ENCODE measurements at places on chromosomes 16 and 17.

DNA sequence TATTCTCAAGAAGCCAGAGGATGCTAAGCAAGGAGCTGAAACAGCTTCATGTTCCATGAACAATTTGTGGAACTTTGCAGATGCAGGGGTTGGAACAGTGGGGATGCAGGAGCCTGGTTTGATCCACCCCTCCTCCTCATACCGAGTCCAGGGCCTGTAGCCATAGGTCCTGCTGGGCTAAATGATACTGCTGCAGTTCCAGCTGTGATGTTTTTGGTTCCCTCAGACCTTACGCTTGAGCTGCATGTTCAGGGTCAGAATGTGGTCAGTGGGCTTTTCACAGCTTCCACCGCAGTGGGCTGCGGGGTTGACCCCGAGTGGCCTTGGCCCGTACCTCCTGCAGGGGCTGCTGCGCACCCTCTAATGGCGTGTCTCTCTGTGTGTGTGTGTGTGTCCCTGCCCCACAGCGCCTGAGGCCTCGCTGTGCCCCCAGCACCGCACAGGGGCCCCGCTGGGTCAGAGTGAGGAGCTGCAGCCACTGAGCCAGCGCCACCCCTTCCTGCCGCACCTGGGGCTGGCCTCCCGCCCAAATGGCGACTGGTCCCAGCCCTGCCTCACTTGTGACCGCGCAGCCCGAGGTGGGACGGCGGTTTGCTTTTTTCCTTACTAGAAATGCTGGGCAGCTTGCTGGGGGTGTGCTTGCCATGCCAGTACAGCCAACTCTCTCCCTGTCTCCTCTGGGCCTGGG lies 48.2 kb downstream of the EPN2 start:
- no peak for DNase-seq

- no peak for DNase-seq
Measured at GRCh38 chr16:53534206-53534605, 31.2 kb upstream of the AKTIP start.

DNA sequence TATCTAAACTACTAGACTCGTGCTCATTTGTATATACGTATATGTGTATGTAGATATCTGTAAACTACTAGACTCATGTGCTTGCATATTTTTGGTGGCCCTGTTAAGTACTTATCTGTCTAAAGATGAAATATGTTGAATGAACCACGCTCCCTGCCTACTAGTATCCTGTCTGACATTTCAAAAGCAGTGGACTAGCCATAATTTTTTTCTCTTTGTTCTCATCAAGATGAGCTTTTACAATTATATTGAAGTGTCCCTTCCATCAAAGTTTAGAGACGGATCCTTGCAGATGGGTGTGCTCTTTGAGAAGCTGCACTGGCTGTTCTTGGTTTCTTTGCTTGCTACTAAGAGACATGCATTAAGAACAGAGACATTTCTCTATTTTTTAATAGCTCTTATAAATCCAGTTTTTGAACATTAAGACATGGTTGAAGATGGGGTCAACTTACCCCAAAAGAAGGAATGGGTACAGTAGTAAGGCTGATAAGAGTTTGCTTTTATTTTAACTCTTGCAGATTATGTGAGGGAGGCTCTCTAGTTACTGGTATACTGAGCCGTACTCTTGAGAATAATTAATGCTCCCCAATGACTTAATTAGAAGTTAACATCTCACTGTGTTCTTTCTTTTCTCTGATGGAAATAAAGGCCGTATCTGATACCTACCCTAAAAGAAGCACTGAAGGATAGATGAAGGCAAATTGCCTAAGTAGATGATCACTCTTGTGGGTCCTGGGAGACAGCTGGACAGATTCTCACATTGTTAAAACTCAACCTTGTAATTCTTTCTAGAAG lies 3.4 kb downstream of the CNTNAP4 start:
- no peak for DNase-seq

DNA sequence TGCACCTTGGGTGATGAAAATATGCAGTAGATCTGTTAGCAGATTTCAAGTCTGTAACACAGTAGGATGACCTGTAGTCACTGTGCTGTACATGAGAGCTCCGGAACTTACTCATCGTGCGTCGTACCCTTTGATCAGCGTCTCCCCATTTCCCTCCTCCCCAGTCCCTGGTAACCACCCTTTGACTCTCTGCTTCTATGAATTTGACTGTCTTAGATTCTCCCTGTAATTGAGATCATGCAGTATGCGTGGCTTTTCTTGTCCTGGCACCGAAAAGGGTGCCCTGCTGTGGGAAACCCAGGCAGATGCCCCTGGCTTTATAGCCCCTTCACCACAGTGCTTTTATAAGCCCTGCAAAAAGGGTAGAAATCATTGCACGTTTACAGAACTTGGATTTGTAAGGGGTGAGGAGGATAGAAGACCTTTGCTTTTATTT lies 20.5 kb downstream of the CLEC16A start:
- no peak for DNase-seq

DNA sequence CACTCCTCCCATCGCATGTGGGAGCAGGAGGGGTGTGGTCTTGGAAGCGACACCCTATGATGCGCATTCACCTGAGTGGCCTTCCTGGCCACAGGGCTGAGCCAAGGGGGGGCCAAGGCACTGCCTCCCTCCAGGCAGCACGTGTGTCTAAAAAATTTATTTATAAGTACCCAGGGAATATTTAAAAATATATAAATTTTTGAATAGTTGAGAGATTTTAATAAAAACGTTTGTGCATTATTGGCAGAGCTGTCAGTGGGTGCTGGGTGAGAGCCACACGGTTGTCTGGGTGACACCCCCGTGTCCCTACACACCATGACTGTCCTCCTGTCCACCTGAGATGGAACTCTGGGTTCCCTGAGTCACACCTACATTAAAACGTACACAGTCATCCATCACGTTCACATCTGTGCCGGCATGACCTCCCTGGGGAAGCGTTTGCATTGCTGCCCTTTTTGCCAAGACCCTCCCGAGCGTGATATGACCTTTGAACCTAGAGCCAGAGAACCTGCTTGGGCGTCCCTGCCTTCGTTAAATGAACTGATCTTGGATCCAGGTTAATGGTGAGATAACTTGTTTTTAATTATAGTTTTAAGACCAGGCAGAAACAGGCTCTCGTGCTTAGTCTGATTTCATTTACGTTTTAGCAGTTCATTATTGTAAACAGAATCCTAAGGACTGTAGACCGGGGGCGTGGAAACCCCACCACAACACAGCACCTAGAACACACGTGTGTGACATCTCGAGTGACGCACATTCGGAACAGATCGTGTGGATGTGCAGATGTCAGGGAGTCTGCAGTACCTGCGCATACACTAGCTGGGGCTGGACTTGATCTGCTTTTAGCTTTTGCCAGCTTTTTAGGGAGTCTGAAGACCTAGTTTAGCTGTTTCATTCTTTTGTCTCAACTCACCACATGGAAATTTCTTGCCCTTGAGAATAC lies 192.8 kb upstream of the CHMP6 start:
- DNase-seq, result no peak

- DNase-seq, result no peak
Measured at GRCh38 chr16:29756654-29757053, 10.9 kb upstream of the C16orf54 start.

DNA sequence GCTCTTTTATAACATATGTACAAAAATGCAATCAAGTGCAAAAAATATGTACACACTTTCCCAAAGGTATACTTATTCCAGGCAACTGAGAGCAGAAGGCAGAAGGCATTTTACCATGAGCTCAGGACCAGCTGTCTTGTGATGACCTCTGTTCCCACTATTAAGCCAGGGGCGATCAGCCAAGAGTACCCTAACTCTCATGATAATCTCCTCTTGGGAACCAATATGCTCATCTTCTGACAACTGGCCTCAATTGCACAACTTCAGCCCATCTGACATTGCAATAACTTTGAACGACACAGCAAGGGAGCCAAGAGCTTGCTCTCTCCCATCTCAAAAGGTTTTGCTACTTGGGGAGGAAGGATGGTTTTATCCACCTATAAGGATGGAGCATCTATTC lies 471.9 kb downstream of the HS3ST3B1 start:
- DNase-seq, result no peak

DNA sequence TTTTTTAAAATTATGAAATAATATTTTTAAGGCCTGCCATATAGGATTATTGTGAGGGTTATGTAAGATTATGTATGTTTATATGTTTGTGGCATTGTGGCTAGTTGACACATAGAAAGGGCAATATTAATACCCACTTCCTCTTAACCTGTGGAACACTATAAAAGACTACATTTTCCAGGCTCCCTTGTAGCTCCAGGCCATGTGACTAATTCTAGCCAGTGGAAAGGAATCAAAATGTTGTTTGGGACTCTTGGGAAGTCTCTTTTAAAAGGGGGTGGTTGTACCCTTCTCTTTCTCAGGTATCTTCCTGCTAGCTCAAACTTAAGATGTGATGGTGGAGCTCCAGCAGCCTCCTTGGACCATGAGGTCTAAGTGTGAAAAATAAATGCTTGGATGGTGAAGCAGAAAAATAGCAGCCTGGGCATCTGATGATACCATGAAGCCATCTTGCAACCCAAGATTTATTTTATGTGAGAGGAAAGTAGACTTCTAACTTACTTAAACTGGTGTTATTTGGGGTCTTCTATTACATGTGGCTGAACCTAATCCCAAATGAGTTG lies 39.2 kb downstream of the TEKT5 start:
- DNase-seq, result no peak

DNA sequence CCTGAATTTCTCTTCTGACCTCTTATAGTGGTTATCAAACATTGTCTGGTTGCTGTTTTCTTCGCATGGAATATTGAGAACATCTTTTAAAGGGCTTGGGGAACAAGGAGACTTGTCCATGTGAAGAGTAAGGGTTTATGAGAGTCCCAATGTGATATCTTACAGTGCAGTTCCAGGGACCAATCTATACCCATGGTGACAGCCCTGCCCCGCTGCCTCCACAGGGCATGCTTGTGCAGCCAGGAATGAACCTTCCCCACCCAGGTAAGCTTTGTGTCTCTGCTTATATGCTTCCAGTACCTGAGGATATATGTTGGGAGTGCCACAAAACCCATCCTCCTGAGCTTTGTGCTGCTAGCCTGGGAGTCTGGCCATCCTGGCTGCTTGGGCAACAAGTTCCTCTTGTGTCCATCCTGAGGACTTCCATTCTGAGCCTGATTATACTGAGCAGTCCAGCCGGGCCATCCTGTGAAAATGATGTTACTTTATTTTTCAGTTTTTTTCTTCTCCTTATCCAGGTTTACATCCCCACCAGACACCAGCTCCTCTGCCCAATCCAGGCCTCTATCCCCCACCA lies 9.5 kb upstream of the RAPGEFL1 start:
- DNase-seq, result no peak

DNA sequence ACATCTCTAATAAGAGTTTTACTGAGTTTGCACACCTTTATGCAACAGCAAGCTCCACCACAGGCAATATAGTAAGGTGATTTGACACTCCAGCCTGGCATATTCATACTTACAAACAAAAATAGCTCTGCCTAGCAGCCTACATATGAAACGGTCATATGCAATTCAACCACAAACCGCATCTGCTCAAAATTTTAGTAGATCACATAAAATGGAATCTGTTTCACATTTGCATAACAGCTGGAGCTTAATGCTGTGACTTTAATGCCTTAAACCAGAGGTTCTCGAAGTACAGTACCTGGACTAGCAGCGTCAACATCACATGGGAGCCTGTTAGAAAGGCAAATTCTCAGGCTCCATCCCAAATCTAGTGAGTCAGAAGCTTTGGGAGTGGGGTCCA lies 578.4 kb downstream of the CDH11 start:
- no peak for DNase-seq

DNA sequence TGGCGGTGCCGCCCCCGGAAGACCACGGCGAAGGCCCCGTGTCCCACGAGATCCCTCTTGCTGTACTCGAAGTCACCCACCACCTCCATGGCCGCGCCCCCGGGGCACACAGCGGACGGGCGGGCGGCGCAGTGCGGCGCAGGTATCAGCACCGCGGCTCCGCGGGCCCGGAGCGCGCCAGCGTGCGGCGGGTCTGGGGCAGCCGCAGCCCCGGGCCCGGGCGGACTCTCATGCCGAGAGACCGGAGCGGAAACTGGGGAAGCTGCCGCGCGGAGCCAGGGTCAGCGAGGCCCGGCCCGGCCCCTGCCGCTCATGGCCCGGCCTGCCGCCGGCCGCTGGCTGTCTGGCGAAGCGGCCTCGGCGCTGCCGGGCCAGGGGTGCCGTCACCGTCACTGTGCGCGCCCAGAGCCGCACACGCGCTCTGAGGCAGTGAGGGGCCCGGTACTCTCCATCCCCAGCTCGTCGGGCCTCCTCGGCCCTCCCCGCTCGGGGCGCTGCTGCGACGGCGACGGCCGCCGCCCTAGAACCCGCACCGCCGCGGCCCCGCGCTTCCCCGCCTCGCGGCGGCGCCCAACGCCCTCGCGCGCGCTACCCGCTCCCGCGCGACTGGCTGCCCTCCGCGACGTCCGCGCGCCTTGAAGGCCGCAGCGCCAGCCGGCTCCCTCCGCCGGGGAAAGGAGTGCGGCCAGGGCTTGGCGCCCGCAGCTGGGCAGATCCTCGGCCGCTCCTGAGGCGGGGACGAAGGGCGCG lies at the start of gene ULK2:
Gene ULK2, minus strand, starts transcription at position 608 of the 750 bp plus-strand sequence. Its CDS starts 519 bp downstream, at position 89.
- no peak for DNase-seq
